Smooth muscle cell of bladder (primary cell): ENCODE measurements at places on chromosomes 16 and 17. TPM values are rescaled to one million over a fixed set of nuclear protein-coding genes. Genes with fewer than 3 reads are reported as not detected.

Gene SLC52A1
- 0.14 TPM in 1 of 2 replicates, not detected in the other for total RNA-seq

Gene KRT39
- not detected in 2 replicates for total RNA-seq

Gene ZNF174
- 4.7 and 5.5 TPM in 2 replicates for total RNA-seq

Gene AOC2
- 0.28 and 0.37 TPM in 2 replicates for total RNA-seq

Gene C16orf86
- total RNA-seq = 5.7 and 6.0 TPM in 2 replicates

Gene SHISA6
- not detected in 2 replicates for total RNA-seq

Gene KLHL10
- 0.43 and 0.55 TPM in 2 replicates for total RNA-seq

Gene PHF23
- total RNA-seq = 38.3 and 47.5 TPM in 2 replicates

Gene CFAP97D1
- total RNA-seq = under 0.01 TPM in 2 replicates

Gene C17orf78
- not detected in 2 replicates for total RNA-seq

Gene BEAN1
- not detected in 2 replicates for total RNA-seq

Gene KRT27
- total RNA-seq = not detected in 2 replicates

Gene ERN2
- 0.14 TPM in 1 of 2 replicates, not detected in the other for total RNA-seq

Gene IL21R
- total RNA-seq = 4.8 and 11.7 TPM in 2 replicates

Gene PRAC2
- 0.46 TPM in 1 of 2 replicates, not detected in the other for total RNA-seq

Gene GPR179
- total RNA-seq = under 0.01 TPM in 2 replicates

Gene GAS7
- 15.6 and 17.5 TPM in 2 replicates for total RNA-seq

Gene HOXB8
- not detected in 2 replicates for total RNA-seq

Gene CCL8
- 0.46 and 8.8 TPM in 2 replicates for total RNA-seq

Gene MYADML2
- not detected in 2 replicates for total RNA-seq

Gene EFCAB5
- total RNA-seq = 0.18 and 0.57 TPM in 2 replicates

Gene IGSF6
- not detected in 2 replicates for total RNA-seq

Gene CCL7
- 1.0 and 3.4 TPM in 2 replicates for total RNA-seq

Gene KREMEN2
- not detected in 2 replicates for total RNA-seq

Gene SPN
- under 0.01 and 0.09 TPM in 2 replicates for total RNA-seq

Gene FAM83G
- total RNA-seq = 5.5 and 8.8 TPM in 2 replicates

Gene MMP28
- total RNA-seq = 1.0 and 2.6 TPM in 2 replicates

Gene KCNH4
- under 0.01 TPM in 1 of 2 replicates, not detected in the other for total RNA-seq

Gene TAF15
- total RNA-seq = 49.5 and 55.0 TPM in 2 replicates

Gene CACNG1
- total RNA-seq = not detected in 2 replicates
